ENCODE measurements at places on chromosomes 3 and 15.

DNA sequence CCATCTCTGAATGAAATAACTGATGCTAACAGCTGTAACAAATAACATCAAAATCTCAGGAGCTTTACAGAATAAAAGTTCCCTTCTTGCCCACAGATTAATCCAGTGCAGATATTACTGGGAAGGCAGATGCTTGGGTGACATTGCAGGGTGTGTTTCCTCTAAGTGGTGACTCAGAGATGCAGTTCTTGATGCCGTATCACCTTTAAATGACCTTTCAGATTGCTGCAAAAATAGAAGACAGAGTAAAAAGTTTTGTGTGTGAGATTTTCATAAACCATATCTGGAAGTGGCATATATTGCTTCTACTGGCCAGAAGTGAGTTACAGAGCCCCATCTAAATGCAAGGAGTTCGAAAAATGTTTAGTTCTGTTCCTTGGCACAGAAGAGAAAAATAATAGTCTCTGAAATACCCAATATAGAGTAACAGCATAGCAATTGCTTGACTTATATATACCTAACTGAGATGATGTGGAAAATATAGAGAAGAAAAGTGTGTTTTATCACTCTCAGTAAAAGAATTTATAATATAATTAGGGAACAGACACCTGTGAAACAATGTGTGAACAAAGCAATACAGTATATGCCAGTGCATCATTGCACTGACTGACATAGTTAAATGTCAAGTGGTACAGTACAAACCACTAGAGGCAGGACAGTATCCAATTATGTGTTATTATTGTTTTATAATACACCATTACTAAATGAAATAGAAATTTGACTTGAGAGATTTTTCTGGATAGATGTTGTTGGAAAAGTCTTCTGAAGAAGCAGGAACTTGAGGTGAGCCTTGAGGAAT is 430.7 kb upstream of the CBLB start:
- no peak for DNase-seq

GRCh38 chr3:56855856-56856512 is 54.2 kb upstream of the ARHGEF3 start:
- no peak for DNase-seq

- DNase-seq = no peak
Measured at GRCh38 chr15:86349565-86349964, 269.9 kb downstream of the AGBL1 start.

DNA sequence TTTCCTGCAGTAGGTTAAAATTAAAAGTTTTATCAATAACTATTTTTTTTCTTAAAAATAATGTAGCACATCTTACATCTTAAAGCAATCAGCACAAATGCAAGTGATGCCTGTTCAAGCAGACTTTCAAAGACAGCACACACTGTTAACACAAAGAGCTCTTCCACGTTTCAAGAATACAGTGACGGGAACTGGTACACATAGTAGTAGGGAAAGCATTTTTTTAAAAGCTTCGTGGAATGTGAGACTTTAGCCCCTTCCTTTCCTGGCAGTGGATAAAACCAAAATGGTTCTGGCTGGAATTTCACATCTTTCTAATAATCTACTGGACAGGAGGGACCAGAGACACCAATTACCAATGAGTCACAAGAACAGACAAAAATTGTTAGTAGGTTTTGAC is 33.5 kb upstream of the SLC2A2 start:
- DNase-seq = no peak

GRCh38 chr15:27884726-27885125 is 214.4 kb downstream of the OCA2 start:
- no peak for DNase-seq

GRCh38 chr3:140493271-140493670 is 184.6 kb upstream of the TRIM42 start:
- DNase-seq = no peak

Data from NCI-H774 (cell line).